Fibroblast of pulmonary artery (primary cell): ENCODE measurements at places on chromosomes 7 and 10.

- DNase-seq, result no peak
These were observed 71.6 kb upstream of the GRID1 start for GRCh38 chr10:86438091-86438749.

DNA sequence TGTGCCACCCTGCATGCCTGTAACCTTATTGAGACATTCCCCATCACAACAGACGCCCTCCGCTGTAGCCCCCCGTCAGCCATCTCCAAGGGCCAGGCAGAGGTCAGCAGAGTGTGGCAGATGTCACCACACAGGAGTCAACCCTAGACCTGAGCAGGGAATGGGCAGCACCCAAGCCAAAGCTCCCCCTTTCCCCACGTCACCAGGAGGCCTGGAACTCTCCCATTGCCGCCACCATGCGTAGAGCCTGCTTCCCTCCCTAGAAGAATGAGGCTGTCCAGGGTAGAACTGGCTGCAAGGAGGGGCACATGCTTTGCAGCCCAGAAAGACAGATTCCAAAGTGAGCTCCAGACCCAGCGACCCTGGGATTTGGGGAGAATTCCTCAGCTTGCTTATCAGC is 342.9 kb downstream of the TNS3 start:
- no peak for DNase-seq

- peak; percentile 15 for DNase-seq
These were observed 183.0 kb downstream of the SRPK2 start for GRCh38 chr7:105205592-105206237.

DNA sequence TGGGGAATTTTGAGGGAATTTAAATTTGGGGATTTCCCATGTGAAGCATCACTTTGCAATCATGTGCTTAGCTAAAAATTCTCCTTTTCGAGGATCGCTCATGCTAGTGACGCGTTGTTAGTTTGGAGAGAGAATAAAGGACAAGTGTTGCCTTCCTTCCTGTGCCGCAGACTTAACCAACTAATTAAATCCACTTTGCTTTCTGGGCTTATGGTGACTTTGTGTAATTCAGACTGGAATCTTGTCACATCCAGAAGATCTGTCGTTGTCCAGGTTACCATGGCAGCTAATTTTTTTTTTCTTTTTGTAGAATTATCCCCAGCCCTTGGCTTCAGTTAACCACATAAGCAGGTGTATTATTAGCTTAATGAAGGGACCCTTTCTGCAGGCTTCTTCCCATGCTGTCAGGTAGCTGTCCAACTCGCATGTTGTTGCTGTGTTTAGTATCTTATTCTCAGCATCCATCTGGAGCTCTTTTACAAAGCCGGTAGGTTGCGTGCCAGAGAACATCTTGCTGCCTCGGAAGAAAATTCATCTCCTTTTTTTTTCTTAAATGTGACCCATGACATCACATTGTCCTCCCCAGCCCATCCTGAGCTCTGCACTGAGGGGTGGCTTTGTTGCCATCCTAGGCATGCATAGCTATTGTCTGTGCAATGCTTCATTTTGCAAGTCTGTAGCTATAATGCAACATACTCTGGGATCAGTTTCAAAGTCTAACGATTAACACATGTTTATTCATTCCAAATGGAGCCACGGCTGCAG is 47.2 kb upstream of the NRP1 start:
- peak; percentile 78 for DNase-seq

DNA sequence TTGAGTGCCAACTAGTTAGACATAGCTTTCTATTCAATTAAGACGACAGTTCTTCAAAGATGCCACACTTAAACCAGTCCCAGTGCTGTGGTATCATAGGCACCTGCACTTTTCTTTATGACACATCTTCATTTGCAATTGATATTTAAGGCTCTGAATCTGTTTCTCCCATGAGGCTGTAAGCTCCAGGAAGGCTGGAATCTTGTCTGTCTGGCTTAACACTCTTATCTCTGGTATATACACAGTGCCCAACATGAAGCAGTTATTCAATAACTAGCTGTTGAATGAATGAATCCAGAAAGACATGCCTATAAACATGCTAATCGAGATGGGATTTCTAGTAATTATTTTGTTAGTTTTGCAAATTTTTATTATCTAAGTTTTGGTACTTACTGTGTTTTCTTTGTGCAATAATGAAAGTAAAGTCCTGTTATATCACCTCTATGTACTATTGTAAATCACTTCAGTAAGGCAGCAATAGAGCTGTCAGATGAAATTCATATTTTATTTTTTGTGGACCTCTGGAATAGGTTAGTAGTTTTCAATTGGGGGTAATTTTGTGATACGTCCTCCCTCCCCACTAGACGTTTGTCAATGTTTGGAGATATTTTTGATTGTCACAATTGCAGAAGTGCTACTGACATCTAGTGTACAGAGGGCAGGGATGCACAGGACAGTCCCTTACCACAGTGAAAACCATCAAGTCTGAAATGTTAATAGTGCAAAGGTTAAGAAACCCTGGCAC is 51.3 kb upstream of the STEAP4 start:
- peak; percentile 16 for DNase-seq
